ENCODE measurements at places on chromosomes 16 and 17.

GRCh38 chr17:869567-870525 lies 87.7 kb downstream of the MRM3 start:
- no peak for DNase-seq

DNA sequence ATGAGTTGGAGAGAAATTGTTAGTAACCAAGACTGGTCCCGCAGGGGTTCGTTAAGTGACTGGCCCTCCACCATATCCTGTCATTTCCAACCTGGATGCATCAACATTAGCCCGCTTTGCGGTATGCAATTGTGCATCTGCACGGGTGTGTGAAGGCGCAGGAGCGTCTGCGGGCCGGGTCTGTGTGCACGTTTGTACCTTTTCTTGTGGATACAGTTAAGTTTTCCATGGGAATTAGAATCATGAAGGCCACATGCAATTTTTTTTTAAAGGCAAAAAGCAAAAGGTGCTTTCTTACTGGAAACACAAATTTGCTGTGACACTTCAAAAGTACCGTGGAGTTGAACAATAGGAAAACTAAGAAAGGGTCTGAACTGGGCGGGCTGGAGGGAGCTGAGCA lies 355.4 kb upstream of the ZFHX3 start:
- DNase-seq: no peak

DNA sequence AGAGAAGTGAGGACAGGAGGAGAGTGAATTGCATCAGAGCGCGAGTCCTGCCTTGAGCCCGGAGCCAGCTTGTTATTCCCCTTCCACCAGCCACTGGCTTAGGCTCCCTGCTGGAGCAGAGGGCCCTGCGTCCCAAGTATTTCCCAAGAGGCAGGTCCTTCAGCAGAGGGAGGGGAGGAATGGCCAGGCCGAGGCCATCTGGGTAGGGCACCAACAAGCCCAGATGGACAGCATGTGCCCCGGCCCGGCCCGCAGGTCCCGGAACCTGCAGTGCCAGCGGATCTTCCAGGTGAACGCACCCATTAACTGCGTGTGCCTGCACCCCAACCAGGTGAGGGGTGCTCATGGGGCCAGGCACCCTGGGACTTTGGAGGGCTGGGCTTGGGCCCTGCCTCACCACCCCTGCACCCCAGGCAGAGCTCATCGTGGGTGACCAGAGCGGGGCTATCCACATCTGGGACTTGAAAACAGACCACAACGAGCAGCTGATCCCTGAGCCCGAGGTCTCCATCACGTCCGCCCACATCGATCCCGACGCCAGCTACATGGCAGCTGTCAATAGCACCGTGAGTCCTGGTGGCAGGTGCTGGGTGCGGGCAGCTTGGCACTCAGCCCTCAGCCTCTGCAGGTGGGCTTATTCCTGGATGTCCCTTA lies 1.7 kb downstream of the MLST8 start:
- DNase-seq: no peak

- no peak for DNase-seq
Measured at GRCh38 chr16:22421136-22421535, 46.7 kb upstream of the CDR2 start.

- DNase-seq: no peak
Measured at GRCh38 chr16:8763083-8763482, 34.4 kb downstream of the TMEM186 start.

DNA sequence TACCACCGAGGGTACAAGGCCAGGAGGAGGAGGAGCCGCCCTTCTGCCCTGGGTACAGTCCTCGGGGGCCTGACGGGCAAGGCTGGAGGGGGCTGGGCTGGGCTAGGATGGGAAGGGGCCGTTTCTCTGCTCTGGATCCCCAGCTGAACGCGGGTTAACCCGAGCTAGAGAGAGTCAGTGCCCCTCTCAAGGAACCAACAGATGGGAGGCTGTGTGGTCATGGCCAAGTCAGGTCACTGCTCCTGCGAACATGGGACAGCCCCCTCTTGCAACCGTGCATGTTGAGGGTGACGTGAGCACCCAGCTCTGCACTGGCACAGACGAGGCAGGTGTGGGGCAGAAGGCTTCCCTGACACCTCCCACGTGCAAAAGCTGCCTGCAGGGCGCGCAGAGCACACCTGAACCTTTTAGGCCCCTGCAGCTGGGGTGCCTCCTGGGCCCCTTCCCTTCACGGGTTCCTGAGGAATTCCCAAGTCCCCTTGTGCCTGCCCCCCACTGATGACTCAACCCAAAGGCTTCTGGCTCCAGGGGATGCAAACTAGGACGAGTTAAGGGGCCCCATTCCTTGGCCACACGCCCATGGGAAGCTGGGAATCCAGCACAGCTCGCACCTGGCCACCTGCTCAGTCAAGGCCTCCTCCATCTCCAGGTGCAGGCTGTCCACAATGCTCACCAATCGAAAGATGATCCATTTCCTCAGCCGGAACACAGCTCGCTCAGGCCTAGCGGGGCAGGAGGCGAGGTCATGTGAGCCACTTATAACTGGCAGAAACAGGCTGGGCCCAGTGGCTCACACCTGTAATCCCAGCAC lies 6.3 kb downstream of the MYBBP1A start:
- peak; percentile 58 for DNase-seq

DNA sequence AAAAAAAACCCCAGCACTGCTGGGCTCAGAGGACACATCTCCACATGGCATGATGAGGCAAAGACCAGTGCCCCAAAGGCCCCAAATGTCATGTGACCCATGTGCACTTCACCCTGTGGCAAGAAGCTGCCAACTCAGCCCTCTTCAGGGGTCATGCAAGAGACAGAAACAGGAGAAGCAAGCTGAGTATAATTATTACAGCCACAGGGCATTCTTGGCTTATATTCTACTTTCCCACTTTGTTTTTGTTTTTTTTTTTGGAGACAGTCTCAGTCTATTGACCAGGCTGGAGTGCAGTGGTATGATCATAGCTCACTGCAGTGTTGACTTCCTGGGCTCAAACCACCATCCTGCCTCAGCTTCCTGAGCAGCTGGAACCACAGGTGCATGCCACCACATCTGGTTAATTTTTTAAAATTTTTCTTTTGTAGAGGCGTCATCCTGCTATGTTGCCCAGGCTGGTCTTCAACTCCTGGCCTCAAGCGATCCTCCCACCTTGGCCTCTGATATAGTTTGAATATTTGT lies 32.7 kb upstream of the LITAF start:
- peak; percentile 81 for DNase-seq

DNA sequence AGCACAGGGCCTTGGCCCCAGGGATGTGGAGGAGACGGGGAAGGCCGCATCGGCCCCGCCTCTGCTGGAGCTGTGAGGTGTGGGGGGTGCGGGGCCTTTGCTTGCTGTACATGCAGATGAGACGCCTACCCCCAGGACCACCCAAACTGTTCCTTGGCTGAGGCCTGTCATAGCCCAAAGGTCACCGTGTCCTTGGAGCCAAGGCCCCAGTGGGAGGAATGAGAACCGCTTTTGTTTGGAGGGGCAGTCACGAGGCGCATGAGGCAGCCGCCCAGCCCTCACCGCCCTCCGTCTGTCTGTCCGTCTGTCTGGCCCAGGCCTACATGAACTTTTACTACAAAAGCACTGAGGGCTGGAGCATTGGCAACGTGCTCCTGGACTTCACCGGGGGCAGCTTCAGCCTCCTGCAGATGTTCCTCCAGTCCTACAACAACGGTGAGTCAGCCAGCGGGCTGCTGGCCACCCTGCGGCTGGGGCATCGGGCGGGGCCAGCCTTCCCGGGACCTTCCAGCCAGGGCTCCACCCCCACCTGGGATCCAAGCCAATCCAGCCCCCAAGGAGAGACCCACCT lies 8.8 kb downstream of the TAX1BP3 start:
- no peak for DNase-seq

GRCh38 chr17:6348891-6349290 lies 86.0 kb downstream of the AIPL1 start:
- DNase-seq: no peak

GRCh38 chr17:1571341-1571704 lies 8.7 kb upstream of the PITPNA start:
- no peak for DNase-seq

DNA sequence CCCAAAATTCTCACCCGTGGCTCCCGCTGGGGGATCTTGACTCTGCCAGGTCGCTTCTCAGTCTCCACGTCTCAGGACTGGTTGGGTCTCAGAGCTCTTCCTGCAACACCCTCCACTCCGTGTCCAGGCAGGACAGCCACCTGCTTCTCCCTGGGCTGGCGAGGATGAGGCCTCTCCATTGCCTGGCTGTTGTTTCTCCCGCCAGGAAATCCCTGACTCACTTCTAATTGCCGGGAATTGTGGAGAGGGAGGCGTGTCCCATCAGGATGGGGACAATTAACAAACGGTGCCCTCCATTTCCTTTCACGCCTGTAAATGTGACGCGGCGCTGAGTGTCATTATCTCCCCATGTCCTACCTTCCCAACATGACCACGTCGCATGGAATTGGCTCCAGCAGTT lies 204.5 kb downstream of the RBFOX3 start:
- no peak for DNase-seq

GRCh38 chr17:52148288-52148968 lies 10.1 kb downstream of the CA10 start:
- DNase-seq: no peak

- DNase-seq: peak; percentile 36
Measured at GRCh38 chr17:64384253-64385186, 6.1 kb downstream of the PECAM1 start.

DNA sequence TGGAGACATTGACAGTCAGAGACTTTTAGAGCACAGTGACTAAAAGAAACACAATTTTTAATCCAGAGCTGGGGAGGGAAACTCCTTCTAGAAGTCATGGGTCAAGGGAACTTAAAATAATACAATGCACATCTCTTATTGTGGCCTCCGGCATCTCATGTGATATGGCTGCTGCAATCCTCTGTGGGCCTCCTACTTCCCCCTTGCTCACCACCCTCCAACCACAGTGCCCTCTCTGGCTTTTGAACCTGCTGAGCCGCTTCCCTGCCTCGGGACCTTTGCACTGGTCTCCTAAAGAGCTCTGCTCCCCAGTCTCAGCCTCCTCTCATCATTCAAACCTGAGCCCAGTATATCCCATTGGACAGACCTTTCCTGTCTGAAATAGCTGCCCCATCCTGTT lies 47.6 kb downstream of the HS3ST2 start:
- no peak for DNase-seq

DNA sequence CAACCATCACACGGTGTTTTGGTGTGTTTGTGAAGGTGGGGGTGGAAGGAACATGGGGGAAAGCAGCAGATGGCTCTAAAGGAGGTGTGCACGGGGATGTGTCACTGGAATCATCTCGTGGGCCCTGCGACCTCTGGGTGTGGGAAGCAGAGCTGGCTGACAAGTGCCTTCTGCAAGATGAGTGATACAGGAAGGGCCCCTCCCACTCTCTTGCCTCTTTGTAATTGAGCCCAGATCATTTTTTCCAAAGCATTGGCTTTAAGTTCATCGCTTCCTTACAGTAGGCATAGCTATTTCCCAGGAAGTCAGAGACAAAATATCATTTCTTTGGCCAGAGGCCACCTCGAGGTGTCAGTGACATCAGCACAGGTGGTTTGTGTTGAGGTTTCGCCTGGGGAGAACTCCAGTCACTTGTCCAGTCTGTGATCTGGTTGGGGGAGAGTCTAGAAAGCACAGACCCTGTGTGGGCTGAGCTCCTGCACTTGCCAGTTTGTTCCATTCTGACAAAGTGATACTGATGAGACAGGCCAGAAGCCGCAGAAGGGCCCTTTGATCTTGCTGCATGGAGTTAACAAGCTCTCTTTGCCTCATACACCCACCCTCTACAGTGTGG lies 20.6 kb upstream of the SNTB2 start:
- peak; percentile 51 for DNase-seq

GRCh38 chr16:78311831-78312230 lies 212.4 kb downstream of the WWOX start:
- DNase-seq: no peak

GRCh38 chr16:74766729-74767128 lies 7.9 kb downstream of the FA2H start:
- DNase-seq: peak; percentile 17

- no peak for DNase-seq
Measured at GRCh38 chr16:21150375-21151001, at the start of gene DNAH3. TSS of gene DNAH3 (minus strand) at chr16:21150846. CDS start at chr16:21150319, 527 bp downstream.

DNA sequence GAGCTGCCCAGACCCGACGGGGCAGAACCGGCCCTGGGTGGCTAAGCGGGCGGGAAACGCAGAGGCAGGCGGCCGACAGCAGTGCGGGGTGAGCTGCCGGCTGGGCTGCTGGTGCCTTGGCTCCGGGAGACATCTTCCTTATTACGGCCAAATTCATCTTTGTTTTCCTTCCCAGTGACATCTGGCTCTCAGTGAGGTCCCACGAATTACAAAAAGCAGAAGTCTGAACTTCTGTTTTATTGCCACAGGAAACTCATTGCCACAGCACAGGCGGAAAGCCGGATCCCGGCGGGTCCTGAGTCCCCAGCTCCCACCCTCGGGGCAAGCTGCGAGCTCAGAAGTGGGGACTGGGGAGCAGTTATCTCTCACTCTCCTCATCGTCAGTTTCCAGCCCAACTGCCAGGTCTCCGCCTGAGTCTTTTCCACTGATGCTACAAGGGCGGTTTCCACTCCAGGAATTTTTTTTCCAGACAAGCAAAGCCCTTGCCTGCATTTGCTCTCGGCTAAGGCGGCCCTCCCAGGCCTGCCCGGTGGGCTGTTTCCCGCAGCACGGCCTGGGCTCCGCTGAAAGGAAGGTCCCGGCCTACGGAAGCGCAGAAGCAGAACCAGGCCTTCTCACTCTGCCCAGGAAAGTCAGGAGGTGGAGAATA lies 40.3 kb downstream of the CBFA2T3 start:
- peak; percentile 91 for DNase-seq

- DNase-seq: no peak
Measured at GRCh38 chr16:87579691-87580090, 22.6 kb upstream of the JPH3 start.

DNA sequence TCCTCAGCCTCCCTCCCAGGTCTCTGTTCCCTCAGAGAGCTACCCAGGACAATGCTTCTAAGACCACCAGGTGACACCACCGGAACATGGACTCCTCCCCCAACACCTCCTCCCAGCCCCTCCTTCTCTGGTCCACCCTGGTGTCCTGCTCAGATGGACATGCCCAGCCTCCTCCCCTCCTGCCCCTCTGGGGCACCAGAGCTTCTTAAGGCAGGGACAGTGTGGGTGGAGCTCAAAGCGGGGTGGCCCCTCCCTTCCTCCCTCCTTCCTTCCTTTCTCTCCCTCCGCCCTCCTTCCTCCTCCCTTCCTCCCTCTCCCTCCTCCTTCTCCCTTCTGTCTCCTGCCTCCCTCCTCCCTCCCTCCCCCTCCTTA lies 22.7 kb downstream of the TRPV3 start:
- DNase-seq: peak; percentile 63

GRCh38 chr16:48965386-48965785 lies 316.3 kb downstream of the CBLN1 start:
- no peak for DNase-seq
